Calu3 (cell line): ENCODE measurements at places on chromosomes 5 and 9. TPM values are rescaled to one million over a fixed set of nuclear protein-coding genes. Genes with fewer than 3 reads are reported as not detected.

The TMEM174 gene
- total RNA-seq = not detected in 2 replicates

- no peak overlapping the region for H3K4me3 ChIP-seq
- no peak for DNase-seq
- no peaks in the 10 kb centered on the region for H3K36me3 ChIP-seq
- no peaks in the 10 kb centered on the region for H3K27me3 ChIP-seq
- H3K27ac ChIP-seq = no peak overlapping the region
- H3K4me1 ChIP-seq = no peaks in the 10 kb centered on the region
These were observed 33.3 kb upstream of the DAPK1 start for GRCh38 chr9:87464110-87464991.

GRCh38 chr5:86765778-86766502 lies 148.2 kb downstream of the COX7C start:
- no peak overlapping the region for H3K27ac ChIP-seq
- no peak for DNase-seq
- no peaks in the 10 kb centered on the region for H3K4me1 ChIP-seq
- no peaks in the 10 kb centered on the region for H3K36me3 ChIP-seq
- H3K4me3 ChIP-seq = no peak overlapping the region

The MYMK gene
- not detected in 2 replicates for total RNA-seq

The SNAPC4 gene
- 9.7 and 10.5 TPM in 2 replicates for total RNA-seq

- H3K36me3 ChIP-seq = no peaks in the 10 kb centered on the region
These were observed 38.3 kb upstream of the FCN2 start for GRCh38 chr9:134842321-134842720.

The SCGB3A2 gene
- total RNA-seq = not detected in 2 replicates

The AMBP gene
- 2.7 and 3.9 TPM in 2 replicates for total RNA-seq

DNA sequence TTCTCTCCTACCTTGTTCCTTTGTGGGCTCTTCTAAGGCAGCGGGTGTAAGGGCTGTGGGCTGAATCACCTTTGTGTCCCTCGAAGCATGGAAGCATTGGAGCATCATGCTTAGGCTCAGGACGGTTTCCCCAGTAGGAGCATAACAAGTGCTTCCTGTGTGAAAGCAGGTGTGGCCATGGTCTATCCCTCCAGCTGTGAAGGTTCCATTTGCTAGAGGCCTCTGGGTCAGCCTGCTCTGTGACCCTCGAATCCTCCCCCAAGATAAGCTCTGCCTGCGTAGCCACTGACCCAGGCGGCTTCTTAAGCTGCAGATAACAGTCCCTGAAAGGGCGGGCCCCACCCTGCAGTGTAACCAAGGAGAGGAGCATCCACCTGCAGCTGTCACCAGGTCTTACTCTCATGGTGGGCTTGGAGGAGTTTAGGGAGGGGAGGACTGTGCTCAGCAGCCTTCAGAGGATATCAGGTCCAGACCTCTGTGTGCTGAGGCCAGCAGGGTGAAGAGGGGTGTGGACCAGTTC lies 8.4 kb upstream of the NDST1 start:
- no peak overlapping the region for H3K4me3 ChIP-seq
- peaks cover 65% of the 10 kb centered on the region for H3K4me1 ChIP-seq
- peaks cover 16% of the 10 kb centered on the region for H3K36me3 ChIP-seq
- H3K27me3 ChIP-seq = no peaks in the 10 kb centered on the region

GRCh38 chr5:1108865-1109174 lies 3.0 kb downstream of the SLC12A7 start:
- peaks cover 31% of the 10 kb centered on the region for H3K4me1 ChIP-seq
- H3K27ac ChIP-seq = no peak overlapping the region
- H3K27me3 ChIP-seq = no peaks in the 10 kb centered on the region
- peaks cover 71% of the 10 kb centered on the region for H3K36me3 ChIP-seq
- no peak for DNase-seq

DNA sequence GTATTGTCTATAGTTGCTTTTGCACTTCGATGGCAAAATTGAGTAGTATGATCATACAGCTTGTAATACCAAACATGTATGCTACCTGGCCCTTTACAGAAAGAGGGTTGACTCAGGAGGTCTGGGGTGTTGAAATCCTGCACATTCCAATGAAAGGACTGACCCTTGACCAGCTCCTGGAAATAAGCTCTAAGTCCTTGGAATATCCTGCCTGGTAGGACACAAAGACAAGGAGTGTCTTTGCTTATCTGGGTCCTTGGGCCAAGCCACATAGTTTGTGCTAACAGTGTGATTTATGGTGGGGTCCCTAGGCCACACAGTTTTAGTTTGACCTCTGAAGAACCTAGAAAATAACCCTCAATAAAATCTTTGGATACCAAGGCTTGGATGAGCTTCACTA lies 89.3 kb upstream of the FTMT start:
- no peak overlapping the region for H3K4me3 ChIP-seq
- no peaks in the 10 kb centered on the region for H3K4me1 ChIP-seq
- no peak overlapping the region for H3K27ac ChIP-seq
- no peak for DNase-seq

DNA sequence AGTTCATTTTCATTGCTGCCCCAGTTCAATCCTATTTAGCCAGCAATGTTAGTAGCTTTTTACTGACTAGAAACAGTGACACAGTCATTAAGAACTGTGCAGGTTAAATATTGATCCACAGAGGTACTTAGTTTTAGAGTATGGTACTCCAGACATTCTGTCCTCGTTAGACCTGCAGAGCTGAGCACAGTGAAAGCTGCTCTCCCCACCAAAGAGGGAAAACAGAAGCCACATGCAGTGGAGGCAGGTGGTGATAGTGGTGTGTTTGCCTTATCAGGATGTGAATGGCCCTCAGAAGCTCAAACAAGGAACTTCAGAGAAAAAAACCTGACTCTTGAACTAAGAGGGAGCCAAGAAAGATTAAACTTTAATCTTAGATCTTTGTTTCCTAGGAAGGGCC lies 75.5 kb downstream of the UNC13B start:
- no peak overlapping the region for H3K4me3 ChIP-seq
- no peaks in the 10 kb centered on the region for H3K27me3 ChIP-seq
- H3K4me1 ChIP-seq = peaks cover 19% of the 10 kb centered on the region
- DNase-seq = peak; percentile 34
- no peaks in the 10 kb centered on the region for H3K36me3 ChIP-seq
- H3K27ac ChIP-seq = no peak overlapping the region

DNA sequence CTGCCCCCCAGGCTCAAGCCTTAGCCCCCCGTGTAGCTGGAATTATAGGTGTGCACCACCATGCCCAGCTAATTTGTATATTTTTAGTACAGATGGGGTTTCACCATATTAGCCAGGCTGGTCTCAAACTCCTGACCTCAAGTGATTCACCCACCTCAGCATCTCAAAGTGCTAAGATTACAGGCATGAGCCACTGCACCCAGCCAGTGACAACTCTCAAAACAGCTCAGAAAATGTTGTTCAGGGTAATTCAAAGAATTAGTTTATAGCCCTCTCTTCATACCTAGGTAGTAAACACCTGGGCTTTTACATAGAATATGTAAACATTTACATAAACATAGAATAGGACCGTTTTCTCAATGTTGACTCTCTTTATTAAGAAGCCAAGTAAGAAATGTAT lies 168.7 kb downstream of the ENC1 start:
- no peaks in the 10 kb centered on the region for H3K27me3 ChIP-seq
- no peak overlapping the region for H3K27ac ChIP-seq
- H3K36me3 ChIP-seq = no peaks in the 10 kb centered on the region
- DNase-seq = no peak
- no peak overlapping the region for H3K4me3 ChIP-seq

GRCh38 chr5:59725392-59725767 lies 168.1 kb downstream of the PDE4D start:
- H3K27ac ChIP-seq = no peak overlapping the region
- peaks cover 8% of the 10 kb centered on the region for H3K4me1 ChIP-seq
- no peak for DNase-seq
- H3K36me3 ChIP-seq = peaks cover 4% of the 10 kb centered on the region
- no peaks in the 10 kb centered on the region for H3K27me3 ChIP-seq
- no peak overlapping the region for H3K4me3 ChIP-seq

The OR1N1 gene
- not detected in 2 replicates for total RNA-seq

DNA sequence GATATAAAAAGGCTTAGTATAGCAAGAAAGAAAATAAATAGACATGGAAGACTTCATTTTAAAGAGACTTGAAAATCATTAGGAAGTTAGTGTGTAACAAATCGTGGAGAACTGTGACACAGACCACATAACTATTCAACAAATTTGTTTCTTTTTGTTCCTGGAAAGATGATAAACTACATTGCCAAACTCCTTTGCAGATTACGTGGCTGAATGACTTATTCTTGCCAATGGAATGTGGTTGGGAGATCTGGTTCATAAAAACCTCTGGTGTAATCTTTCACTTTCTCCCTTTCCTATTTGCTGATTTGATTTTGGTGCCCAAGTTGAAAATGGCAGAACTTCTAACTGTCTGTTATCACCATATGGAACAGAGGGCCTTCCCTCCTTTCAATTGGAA lies 328.9 kb upstream of the MEF2C start:
- no peak overlapping the region for H3K27ac ChIP-seq
- H3K4me1 ChIP-seq = no peaks in the 10 kb centered on the region
- H3K27me3 ChIP-seq = no peaks in the 10 kb centered on the region
- H3K4me3 ChIP-seq = no peak overlapping the region
- no peak for DNase-seq

The PROP1 gene
- total RNA-seq = not detected in 2 replicates

The ATOX1 gene
- total RNA-seq = 204 and 239 TPM in 2 replicates

DNA sequence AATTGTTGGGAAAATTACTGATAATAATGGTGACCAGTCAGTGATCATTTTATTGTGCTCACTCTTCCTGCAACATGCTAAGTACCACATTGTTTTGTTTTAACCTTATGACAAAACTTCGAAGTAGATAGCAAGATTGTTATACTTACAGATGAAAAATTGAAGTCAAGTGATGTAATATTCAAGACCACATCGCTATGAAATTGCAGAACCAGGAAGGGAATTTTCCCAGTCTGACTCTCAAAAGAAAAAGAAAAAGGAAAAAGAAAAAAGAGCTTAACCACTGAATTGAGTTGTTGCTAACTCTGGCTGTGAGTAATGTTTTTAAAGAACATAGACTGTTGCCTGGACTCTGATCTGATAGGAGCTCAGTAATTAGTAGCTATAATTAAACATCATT lies 170.6 kb upstream of the HAPLN1 start:
- no peak overlapping the region for H3K4me3 ChIP-seq
- H3K4me1 ChIP-seq = no peaks in the 10 kb centered on the region
- H3K27me3 ChIP-seq = no peaks in the 10 kb centered on the region
- no peak overlapping the region for H3K27ac ChIP-seq

The GFPT2 gene
- total RNA-seq = 0.12 TPM in 1 of 2 replicates, not detected in the other

- DNase-seq = no peak
- H3K4me3 ChIP-seq = no peak overlapping the region
- H3K27ac ChIP-seq = no peak overlapping the region
- H3K36me3 ChIP-seq = no peaks in the 10 kb centered on the region
- H3K4me1 ChIP-seq = no peaks in the 10 kb centered on the region
- H3K27me3 ChIP-seq = no peaks in the 10 kb centered on the region
These were observed 6.1 kb upstream of the TMEFF1 start for GRCh38 chr9:100466829-100467221.

- no peaks in the 10 kb centered on the region for H3K4me1 ChIP-seq
- DNase-seq = peak; percentile 4
- no peak overlapping the region for H3K4me3 ChIP-seq
- no peak overlapping the region for H3K27ac ChIP-seq
These were observed 98.4 kb downstream of the FBXL7 start for GRCh38 chr5:15598294-15598902.

DNA sequence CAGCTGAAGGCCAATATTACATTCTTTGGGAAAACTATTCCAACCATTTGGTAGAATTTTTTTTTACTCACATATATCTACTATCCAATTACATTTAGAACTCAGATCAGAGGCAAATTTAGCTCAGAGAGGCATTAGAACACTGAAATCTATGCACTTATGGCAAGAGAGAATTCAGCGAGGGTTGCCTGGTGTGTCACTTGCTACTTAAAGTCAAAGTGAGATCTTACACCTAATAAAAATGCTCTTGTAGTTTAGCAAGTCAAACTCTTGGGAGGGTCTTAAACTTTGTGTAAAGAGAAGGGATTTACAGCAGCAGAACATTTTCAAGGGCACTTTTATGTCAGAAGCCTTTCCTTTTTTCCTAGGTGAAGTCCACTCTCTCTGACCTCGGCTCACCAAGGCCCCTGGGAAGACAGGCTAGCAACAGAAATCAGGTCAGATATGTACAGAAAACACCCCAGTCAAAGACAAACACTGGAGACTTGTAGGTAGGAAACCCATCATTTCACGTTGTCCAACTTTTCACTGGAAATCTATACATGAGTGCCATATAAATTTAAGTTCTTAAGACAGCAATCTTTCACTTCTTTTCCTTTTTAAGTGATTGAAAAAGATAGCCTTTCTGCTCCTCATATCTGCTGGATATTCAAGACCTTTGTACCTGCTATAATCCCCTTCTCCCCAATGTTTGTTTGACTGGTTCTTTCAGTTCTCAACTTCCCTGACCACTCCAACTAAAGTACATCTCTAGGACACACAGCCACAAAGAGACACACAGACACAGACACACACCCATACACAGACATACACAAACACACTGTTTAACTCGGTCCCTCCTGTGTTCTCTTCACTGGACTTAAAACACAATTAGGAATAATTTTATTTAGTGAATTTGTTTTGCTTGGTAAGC lies 635.8 kb downstream of the PDE4D start:
- H3K4me3 ChIP-seq = no peak overlapping the region
- no peaks in the 10 kb centered on the region for H3K27me3 ChIP-seq

The TRIM14 gene
- 34.1 and 54.0 TPM in 2 replicates for total RNA-seq

The GRIA1 gene
- not detected in 2 replicates for total RNA-seq

The SMIM27 gene
- total RNA-seq = 4.1 and 4.4 TPM in 2 replicates

DNA sequence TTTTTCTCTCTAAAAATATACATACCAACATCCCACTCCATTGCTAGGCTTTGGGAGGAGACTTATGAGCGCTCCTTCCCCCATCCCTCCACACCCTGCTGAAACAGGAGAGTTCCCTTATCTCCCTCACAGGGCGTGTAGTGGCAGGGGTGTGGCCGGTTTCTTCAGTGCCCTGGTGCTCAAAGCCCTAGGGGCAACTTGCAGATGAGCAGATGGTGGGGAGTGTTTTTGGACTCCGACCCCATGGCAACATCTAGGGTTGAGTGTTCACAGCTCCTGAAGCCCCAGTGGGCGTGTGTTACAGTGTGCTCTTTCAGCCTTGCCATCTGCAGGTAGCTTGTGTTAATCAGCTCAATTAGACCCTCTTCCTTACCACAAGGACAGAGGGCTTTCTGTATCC lies 409.5 kb downstream of the MAT2B start:
- H3K27me3 ChIP-seq = no peaks in the 10 kb centered on the region
- DNase-seq = peak; percentile 7
- no peak overlapping the region for H3K4me3 ChIP-seq
- H3K27ac ChIP-seq = no peak overlapping the region
- H3K36me3 ChIP-seq = no peaks in the 10 kb centered on the region
- peaks cover 6% of the 10 kb centered on the region for H3K4me1 ChIP-seq

- no peak for DNase-seq
- peaks cover 14% of the 10 kb centered on the region for H3K4me1 ChIP-seq
- H3K27ac ChIP-seq = peak overlapping the region; percentile 92
- peak overlapping the region; percentile 94 for H3K4me3 ChIP-seq
These were observed 827 bp upstream of the CSNK1A1 start for GRCh38 chr5:149552038-149552494.
